Right lung (tissue), 10 donors: ENCODE measurements at places on chromosomes 5 and 9. TPM values are rescaled to one million over a fixed set of nuclear protein-coding genes. Genes with fewer than 3 reads are reported as not detected.

Gene BASP1
- 51.2 TPM for polyA plus RNA-seq

Gene IL3
- polyA plus RNA-seq, result not detected

Gene CCIN
- polyA plus RNA-seq, result 0.08 TPM

Gene BAAT
- polyA plus RNA-seq, result 0.99 TPM

Gene ZFP37
- 14.1 TPM for polyA plus RNA-seq

Gene C5orf24
- 109 TPM for polyA plus RNA-seq

Gene PDLIM7
- polyA plus RNA-seq, result 85.9 TPM

Gene IL13
- not detected for polyA plus RNA-seq

GRCh38 chr5:176996780-176997179 lies 9.8 kb downstream of the UIMC1 start:
- no peak for DNase-seq

- no peak for DNase-seq
Measured at GRCh38 chr5:179495906-179496455, 54.4 kb upstream of the RUFY1 start.

DNA sequence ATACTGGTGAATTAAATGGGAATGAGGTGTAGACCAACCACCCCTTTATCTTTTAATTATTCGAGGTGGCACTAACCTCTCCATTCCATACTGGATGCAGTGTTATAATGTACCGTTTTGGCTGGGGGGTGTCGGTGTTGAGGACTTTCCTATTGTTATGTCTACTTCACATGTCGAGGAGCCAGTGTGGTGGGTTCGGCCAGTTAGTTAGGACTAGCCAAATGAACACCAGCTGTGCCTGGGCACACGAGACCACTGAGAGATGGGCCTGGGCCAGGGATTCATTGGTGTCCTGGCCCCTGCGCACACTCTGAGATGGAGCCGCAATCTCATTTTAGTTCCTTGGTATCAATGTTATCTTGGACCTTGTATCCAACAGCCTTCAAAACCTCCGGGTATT lies 186.2 kb downstream of the CACNA1B start:
- no peak for DNase-seq

GRCh38 chr5:171413153-171413910 lies 6.1 kb upstream of the FGF18 start:
- no peak for DNase-seq

- DNase-seq, result no peak
Measured at GRCh38 chr5:130715541-130715940, 449.5 kb downstream of the HINT1 start.

DNA sequence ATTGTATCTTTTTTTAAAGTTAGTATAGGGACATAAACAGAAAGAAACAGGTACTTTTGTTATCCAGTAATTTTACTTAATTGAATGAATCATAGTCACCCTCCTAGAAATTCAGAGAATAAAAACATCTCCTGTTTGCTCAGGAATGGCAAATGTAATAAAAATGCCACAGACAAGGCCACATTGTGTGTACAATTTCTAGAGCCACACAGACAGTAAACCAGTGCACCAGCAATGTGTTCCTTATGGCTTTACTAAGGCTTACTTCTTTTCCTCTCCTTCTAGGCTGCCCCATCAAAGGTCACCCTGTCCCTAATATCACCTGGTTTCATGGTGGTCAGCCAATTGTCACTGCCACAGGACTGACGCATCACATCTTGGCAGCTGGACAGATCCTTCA lies 145.5 kb downstream of the SAXO1 start:
- DNase-seq, result no peak

DNA sequence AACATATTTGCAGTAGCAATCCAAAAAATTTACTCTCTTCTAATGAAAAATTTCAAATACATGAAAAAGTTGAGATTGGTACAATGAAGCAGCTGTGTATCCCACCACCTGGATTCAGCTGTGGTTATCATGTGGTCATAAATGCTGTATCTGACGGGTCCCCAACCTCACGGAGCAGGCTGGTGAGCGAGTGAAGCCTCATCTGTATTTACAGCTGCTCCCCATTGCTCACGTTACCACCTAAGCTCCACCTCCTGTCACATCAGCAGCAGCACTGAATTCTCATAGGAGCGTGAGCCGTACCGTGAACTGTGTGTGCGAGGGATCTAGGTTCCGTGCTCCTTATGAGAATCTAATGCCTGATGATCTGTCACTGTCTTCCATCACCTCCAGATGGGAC lies 6.8 kb upstream of the RNF130 start:
- no peak for DNase-seq

DNA sequence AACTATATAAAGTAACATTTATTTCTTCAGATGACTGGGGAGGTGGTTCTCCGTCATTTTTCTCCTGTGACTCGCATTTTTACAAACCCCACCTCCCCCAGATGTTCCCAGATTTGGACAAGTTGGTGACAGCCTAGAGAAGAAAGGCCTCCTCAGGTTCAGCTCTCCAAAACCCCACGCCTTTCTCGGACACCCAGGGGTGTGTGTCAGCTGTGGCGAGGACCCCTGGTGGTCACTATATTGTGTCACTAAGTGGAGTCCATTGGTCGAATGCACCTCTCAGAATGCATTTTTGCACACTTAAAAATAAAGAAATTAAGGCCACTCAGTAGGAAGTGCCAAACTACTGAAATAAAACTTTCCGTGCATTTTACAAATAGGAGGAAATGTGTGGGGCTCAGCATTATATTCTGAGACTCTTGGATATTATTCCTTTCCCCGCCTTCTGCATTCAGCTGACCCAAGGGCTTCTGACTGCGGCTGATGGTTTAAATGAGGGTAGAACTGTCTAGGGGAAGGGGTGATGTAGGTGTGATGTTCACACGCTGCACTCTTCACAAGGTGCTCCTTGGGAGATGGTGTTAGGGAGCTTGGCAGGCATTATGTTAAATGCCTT lies 47.6 kb downstream of the ACO1 start:
- DNase-seq, result peak; percentile 17

- peak; percentile 88 for DNase-seq
Measured at GRCh38 chr5:171420431-171421241, 1.2 kb downstream of the FGF18 start.

DNA sequence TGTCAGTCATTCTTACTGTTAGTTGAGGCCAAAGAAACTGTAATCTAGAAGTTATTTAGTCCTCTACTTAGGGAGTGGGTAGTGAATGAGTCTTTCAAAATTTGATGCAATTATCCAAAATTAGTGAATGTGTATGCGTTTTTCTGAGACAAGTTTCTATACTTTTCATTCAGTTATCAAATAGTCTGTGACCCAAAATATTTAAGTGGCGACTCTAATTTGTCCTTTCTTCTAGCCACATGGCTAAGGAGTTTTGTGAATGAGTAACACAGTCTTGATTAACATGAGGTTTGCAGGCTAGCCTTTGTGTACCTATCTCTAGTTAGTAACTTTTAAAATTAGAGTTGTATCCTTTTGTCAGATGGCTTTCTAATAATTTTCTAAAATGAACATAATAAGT lies 45.6 kb downstream of the COMMD10 start:
- no peak for DNase-seq

GRCh38 chr9:23663536-23663935 lies 162.5 kb downstream of the ELAVL2 start:
- no peak for DNase-seq
